Transverse colon (tissue), 4 donors: ENCODE measurements at places on chromosomes 11 and 22.

DNA sequence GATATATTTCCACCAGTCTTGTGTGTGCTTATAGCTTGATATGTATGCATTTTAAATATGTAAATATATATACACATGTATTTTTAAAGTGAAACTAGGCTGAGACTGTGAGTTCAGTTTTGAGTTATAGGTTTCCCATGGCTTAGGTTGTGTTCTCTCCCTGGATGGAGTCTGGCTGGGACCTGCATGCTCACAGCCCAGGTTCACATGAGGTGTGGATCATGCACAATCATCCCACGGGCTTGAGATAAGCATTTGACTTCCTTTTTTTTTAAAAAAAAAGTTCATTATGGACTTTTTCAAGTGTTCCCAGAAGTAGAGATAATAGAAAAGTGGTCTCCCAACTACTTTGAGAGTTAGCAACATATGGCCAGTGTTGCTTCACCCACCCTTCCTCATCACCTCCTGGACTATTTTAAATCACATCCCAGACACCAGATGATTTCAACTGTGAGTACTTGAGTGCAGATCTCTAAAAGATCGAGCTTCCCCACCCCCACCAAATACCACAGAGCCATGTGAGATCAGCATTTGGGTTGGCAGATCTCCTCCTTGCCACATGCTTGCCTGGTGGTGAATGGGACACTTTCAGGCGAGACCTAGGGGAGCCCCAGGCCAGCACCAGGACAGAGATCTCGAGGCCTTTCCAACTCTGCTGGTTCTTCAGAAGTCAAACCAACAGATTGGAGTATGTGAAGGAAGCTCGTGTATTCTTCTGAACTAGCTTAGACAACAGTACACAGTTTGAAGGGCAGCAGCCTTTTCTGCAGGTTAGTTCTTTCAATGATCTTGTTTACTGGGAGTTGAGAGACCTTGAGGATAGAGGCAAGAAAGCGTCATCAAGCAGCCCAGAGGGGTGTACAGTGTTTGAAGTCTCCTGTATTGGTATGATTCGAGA lies 15.9 kb downstream of the MED15 start:
- no peak for DNase-seq

DNA sequence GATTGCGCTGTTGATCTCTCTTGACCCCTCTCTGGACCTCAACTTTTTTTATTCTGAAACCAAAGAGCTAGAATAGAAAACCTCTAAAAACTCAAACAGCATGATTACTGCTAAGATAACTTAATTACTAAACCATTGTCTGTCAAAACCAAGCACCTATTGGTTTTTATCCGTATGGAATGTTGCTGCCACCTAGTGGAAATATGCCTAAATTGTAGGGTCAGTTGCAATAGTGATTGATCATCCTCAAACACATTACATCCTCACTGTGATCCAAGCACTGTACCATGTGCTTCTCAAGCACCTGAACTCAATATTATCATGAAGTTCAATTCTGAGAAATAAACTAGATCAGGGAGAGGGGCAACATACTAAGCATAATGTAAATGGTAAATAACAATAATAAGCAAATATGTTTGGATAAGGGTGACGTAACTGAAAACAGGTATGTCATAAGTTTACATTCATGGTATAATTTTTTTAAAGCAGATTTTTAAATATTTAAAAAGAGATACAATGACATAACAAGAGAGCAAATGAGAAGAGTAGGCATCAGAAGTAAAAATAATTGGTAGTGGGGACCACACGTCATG lies 3.8 kb upstream of the OR5A2 start:
- DNase-seq = no peak

DNA sequence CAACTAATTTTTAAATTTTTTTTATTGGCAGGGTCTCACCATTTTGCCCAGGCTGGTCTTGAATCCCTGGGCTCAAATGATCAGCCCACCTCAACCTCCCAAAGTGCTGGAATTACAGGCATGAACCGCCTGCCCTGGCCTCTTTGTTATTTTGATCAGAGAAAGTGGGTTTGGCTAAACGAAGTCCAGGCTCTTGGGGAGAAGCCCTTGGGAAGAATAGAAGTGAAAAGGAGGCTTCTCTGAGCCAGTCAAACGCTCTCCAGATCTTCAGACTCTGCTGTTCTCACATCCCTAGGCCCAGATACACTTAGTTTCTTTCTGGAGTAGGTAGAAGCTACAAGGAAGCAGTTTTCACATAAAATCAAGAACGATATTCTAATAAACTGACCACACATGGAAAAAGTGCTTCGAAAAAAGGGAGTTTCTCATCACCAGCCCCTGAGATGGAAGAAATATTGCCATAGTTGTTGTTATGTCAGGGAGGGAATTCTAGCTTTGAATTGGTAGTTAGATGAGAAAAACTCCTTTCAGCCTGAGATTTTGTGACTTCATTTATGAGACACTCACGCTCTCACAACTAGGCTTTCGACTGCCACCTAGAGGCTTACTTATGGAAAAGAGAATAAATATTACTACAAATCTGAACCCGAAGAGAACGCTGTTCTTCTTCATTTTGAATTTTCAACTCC lies 41.7 kb upstream of the AQP11 start:
- DNase-seq = peak; percentile 30

DNA sequence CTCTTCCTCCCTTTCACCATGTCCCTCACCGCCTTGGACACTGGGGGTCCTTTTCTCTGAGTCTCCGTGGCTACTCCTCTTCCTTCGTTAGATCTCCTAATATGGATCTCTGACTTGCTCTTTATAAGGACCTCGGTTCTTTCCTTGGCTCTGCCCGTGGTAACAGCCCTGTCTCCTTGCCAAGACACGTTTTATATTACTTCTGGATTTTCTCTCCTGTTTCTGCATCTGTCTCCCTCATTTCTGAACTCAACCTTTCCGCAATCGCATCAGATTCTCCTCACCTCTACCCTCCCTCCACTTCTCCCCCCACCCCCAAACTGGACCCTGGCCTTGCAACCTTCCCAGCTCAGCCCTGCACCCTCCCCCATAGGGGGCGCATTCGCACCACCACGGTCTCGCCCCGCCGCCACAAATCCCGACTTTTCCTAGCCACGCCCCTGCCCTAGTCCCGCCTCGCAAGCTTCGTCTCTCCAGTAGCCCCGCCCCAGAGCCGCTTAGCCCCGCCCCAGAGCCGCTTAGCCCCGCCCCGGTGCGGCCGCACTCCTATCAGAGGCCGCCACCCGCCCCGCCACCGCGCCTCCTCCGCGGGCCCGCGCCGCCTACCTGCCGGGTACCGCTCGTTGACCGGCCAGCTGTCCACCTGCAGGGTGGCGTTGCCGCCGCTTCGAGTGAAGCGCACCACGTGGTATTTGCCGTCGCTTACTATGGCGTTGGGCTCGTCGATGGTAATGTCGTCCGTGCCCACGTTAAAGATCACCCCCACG lies 39.0 kb downstream of the SLC22A12 start:
- DNase-seq = peak; percentile 54

GRCh38 chr11:67356864-67357561 lies 3.7 kb upstream of the POLD4 start:
- peak; percentile 81 for DNase-seq

GRCh38 chr11:60377401-60378136 lies 763 bp upstream of the MS4A7 start:
- DNase-seq = peak; percentile 49

GRCh38 chr11:22467741-22468140 lies 129.6 kb downstream of the SLC17A6 start:
- DNase-seq = no peak

- DNase-seq = no peak
Measured at GRCh38 chr11:17385926-17386325, 2.5 kb downstream of the KCNJ11 start.

DNA sequence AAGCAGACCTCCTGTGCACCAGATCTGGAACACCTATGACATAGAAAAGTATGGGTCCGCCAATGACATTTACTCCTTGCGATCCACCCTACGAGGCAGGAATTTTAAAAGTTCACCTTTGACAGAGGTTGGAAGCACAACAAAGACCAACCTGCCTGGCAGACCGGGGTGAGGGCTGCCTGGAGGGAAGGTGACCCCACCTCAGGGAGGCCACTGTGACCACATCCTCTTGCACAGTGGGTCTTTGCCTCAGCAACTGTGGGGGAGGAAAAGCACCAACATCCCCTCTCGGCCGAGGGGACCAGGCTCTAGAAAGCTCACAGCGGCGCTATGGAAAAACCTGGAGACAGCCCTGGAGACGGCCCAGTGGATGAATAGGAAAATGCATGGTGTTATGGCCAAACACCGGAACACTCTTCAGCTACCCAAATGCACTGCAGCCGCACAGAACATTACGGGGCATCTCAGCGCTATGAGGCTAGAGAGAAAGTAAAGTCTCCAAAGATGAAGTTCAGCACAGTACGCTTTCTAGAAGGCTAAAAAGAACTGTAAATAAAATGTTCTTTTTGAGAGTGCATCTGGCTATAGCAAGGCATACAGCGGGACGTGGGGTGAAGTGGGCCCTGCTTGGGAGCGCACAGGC lies 1.8 kb upstream of the SHISAL1 start:
- DNase-seq = no peak

GRCh38 chr11:16469968-16470367 lies 113.6 kb upstream of the SOX6 start:
- no peak for DNase-seq

DNA sequence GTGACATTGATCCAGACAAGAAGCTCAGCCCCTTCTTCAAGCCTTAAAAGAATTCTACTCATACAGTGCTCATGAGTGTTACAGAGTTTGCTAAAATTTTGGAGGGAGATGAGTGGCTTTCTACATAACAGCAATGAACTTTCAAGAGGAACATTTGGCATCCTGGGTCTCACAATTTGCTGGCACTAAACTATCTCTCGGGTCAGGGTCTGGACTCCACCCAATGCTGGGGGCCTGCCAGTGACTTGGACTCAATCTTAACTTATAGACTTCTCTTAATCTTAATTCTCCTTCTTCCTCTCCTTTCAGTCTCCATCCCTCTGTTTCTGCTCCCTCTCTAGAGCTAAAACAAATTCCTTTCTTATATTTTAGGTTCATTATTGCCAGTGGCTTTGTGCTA lies 317.9 kb downstream of the TMEM135 start:
- no peak for DNase-seq

GRCh38 chr11:113401718-113402117 lies 14.1 kb downstream of the ANKK1 start:
- DNase-seq = peak; percentile 70

DNA sequence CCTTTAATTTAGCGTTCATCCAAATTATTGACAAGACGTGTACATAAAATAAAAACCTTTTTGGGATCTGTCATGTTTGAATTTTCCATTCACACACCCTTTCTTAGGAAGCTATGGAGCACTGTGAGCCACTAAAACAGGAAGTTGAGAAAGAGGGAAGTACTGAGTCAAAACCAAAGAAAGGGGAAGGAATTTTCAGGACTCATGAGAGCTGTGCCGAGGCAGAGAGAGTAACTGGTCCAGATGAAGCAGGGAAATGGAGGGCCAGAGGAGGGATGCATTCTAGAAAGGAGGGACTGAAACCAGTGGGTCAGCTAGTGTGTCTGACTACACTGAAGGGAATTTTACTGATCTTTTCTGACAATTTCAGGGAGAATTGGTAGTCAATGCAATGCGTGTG lies 24.9 kb downstream of the APLP2 start:
- DNase-seq = no peak

DNA sequence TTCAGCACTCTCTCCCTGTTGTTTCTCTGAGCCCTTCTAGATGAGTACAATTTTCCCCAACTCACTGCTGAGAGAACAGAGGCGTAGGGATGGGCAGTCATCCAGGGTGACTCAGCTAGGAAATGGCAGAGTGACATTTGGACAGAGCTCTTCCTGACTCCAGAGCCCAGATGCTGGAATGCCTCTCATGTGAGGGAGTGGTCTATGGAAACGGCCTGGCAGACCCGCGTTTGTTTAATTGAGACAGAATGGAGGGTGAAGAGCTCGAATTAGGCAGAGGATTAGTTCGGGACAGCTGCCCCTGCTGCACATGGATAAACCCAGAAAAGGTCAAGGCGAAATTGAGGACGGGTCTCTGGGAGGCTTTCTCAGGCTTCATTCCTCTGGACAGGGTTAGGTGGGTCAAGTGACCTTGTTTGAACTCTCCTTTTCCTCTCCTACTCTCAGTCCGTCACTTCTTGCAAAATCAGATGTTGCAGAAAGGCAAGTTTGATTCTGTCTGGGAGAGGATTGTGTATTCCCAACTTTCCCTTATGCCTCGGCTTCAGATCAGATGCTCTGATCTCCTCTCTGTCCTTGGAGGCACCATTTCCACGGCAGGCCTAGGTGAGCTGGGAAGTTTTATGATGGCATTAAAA lies 7.6 kb upstream of the LMO2 start:
- DNase-seq = peak; percentile 52

DNA sequence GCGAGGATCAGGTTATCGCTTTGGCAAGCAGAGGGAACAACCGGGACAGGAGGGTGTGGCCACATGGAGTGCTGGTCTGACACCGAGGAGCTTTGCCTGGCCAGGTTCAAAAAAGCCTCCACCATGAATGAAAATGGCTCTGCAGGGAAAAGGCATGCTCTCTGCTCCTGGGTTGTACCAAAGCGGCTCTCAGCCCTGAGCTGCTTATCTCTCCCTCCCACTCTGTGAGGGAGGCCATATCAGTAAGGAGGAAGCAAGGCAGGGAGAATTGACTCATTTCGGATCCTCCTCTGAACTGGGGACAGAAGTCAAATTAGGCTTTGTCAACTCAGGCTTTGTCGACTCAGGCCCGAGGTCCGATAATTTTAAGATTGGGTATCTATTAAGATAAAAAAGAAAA lies 82.9 kb upstream of the CRTAM start:
- no peak for DNase-seq

DNA sequence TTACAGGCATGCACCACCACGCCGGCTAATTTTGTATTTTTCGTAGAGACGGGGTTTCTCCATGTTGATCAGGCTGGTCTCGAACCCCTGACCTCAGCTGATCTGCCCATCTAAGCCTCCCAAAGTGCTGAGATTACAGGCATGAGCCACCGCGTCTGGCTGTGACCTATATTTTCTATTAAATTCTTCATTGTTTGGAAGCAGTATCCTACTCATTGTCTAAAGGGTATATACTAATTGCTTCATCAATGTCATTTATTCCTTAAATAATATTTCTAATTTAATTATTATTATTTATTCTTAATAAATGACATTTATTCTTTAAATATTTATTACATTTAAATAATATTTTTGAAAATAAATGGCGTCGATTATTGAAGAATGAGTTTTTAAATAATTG lies 817.3 kb upstream of the API5 start:
- DNase-seq = no peak

GRCh38 chr11:65126624-65127274 lies 4.6 kb downstream of the MRPL49 start:
- DNase-seq = no peak

DNA sequence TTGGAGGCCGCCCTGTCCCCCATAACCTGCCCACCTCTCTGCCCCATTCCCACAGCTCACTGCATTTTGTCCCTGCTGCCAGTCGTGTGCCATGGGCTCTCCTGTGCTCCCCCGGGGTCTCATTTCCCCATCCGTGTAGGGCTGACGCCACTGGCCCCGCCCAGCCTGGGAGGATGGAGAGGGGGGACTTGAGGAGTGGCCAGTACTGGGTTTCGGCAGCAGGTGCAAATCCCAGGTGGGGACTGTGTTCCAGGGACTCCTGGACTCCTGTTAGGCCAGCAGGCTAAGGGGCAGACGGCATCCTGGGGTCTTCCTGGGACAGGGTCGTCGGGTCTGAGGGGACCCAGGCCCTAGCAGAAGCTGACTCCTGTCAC lies 1.2 kb upstream of the MYO7A start:
- no peak for DNase-seq

- no peak for DNase-seq
Measured at GRCh38 chr11:43942662-43943371, 380 bp downstream of the C11orf96 start.

GRCh38 chr11:15636521-15637089 lies 521.9 kb downstream of the INSC start:
- DNase-seq = no peak
